ENCODE measurements at places on chromosomes 12 and 14.

- no peak for DNase-seq
These were observed 76.2 kb upstream of the KCNA1 start for GRCh38 chr12:4833524-4833923.

DNA sequence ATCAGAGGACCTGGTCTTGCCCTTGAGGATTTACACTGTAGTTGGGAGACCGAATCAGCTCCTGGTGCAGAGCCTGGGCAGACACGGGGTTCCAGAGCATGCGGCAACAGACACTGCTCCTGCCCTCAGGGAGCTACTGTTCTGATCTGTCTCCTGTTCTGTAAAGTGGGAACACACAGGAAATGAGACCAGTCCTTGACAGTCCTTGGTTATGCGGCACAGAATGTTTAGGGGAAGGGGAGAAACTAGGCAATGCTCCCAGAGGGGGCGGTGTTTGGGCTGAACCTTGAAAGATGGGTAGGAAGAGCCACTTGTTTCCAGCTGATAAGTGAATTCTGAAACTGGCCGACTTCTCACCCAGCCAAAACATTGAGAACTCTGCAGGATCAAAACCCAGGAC is 132.4 kb downstream of the ZFP36L1 start:
- DNase-seq: no peak

DNA sequence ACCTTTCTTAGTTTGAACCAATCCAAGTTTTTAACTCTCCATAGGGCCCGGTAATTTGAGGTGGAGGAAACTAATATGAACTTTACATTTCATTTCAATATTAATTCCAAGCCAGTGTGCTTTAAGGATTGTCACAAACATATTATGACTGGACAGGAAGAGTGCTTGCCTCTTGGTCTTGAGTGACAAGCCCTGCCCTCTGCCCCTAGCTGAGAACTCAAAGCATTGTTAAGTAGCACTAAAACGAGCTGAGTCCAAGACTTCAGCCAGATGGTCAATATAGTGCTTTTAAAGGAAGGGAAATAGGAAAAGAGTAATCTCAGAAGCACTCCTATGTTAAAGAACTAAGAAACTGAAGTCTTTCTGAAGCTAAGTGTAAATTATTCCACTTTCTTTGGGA is 17.1 kb downstream of the TRMT5 start:
- DNase-seq: no peak

DNA sequence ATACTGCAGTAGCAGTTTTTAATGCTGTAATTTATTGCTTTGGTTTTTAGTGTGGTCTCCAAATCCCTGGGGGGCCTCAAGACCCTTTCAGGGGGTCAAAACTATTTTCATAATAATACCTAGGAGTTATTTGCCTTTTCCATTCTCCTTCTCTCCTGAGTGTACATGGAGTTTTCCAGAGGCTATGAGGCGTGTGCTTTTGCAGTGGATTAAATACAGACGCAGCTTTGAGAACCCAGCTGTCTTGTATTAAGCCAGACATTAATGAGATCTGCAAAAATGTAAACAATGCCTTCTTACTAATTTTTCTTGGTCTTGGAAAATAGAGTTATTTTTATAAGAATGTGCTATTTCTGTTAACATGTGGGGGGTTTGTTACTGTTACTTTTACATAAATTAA is 68.6 kb downstream of the SLC25A47 start:
- DNase-seq: no peak

DNA sequence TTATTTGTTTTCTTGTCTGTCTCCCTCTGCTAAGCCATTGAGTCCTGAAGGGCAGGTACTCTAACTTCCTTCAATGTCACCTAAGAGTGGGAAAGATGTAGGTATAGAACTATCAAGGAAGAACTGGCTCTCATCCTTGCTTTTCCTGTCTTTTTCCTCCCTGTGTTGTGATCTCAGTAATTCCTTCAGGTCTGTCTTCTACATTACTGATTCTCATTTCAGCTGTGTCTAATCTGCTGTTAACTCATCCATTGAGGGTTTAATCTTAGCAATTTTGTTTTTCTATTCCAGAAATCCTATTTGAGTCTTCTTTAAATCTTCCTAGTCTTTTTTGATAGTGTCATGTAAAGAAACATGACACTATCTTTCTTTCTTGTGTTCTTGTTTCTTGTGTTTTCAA is 124.5 kb upstream of the PLXNC1 start:
- DNase-seq: no peak

- no peak for DNase-seq
These were observed 39.1 kb downstream of the RNFT2 start for GRCh38 chr12:116777245-116777644.

- no peak for DNase-seq
These were observed 31.3 kb downstream of the FBXO34 start for GRCh38 chr14:55302367-55303124.

DNA sequence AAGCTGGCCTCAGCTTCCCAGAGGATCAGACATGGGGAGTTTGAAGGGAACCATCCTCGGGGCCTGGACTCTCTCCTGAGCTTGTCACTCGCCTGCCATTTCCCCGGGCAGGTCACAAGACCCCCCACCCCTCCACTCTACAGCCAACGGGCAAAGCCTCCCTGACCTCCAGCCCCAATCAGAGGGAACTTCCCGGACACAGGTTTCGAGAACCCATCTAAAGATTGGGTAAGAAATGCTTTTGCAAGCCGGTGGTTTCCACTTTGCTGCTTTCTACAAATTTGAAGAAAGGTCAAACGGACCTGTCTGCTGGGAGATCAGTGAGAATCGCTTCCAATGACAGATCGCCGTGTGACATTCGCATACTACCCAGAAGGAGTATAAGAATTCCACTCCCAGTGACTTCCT is 89.6 kb downstream of the SCARB1 start:
- DNase-seq: no peak

DNA sequence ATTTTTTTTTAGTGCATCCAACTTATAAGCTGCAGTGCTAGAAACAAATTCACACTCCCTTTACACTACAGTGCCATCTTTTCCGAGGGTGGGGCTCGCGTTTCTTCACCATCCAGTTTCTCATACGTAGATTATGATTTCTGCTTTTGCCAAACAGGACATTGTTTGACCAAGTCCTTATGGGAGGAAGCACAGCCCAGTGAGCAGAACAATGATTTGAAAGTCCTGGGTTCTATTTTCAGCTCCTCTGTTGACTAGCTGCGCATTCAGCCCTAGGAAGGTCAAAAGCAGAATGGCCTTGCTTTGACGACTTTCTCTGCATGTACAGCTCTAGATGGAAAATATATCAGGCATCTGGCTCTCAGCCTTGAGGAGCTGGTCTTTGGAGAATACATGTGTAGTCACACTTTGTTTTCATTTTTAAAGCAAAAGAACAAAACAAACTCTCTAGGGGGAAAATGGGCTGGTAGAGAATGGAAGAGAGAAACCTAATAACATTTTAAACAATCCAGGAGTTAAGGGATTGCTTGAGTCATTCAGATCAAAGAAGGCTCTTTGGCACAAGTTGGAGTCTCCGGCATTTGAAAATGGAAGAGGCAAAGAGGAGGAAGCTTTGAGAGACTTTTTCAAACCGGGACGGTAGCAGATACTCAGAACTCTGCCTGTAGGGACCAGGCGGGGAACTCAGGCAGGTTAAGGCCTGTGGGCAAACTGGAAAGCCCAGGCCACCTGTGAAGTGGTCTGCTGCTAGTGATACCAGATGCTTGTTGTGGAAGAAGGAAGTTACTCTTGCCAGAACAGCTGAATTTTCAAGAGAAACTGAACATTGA is 257.3 kb upstream of the PLEKHG7 start:
- DNase-seq: no peak

DNA sequence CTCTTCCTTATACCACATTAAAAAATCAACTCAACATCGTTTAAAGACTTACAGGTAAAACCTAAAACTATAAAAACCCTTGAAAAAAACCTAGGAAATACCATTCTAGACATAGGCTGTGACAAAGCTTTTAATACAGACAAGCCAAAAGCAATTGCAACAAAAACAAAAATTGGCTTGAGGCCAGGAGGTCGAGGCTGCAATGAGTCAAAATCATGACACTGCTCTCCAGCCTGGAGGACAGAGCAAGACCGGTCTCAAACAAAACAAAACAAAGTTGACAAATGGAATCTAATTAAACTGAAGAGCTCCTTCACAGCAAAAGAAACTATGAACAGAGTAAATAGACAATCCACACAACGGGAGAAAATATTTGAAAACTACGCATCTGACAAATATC is 1057.8 kb downstream of the FSCB start:
- DNase-seq: no peak

DNA sequence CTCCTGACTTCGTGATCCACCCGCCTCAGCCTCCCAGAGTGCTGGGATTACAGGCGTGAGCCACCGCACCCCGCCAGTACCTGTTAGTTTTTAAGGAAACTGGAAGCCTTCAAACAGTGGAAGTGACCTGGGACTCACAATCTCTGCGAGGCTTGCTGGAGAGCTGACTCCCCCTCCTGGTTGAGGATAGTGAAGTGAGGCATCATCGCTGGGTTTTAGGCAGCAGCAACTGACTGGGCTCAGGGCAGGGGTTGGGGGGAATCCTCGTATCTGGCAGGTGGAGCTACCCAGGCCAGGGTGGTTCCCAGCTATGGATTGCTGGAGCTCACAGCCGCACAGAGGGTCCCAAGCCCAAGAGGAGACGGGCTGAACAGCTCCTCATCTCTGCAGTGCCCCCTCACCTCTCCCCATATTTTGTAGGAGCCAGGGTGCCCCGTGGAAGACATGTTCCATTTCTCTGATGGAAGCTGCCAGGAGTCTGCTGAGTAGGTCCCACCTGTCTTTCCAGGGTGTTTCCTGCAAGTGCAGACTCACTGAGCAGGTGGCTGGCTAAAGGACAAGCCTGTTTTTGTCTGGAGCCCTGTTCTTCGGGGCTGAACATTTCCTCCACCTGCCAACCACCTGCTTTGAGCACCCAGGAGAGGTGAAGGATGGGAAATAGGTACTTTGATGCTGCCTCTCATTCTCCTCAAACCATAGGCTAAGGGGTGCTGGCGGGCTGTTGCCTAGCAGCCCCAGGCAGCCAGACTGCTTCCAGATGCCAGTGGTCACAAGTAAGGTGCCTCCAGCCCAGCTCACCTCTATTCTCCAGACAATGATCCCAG is 3.1 kb downstream of the AVIL start:
- DNase-seq: no peak

- no peak for DNase-seq
These were observed 16.4 kb upstream of the PLEKHH1 start for GRCh38 chr14:67516676-67517075.

Measured in BE2C (cell line).